ENCODE measurements at places on chromosomes 2 and 18. TPM values are rescaled to one million over a fixed set of nuclear protein-coding genes. Genes with fewer than 3 reads are reported as not detected.
A peak's percentile ranks its signal among the peaks of the same experiment; 100 is the strongest.

The ASB18 gene
- total RNA-seq = not detected

GRCh38 chr2:107801498-107801897 lies 25.2 kb upstream of the RGPD4 start:
- DNase-seq = no peak

DNA sequence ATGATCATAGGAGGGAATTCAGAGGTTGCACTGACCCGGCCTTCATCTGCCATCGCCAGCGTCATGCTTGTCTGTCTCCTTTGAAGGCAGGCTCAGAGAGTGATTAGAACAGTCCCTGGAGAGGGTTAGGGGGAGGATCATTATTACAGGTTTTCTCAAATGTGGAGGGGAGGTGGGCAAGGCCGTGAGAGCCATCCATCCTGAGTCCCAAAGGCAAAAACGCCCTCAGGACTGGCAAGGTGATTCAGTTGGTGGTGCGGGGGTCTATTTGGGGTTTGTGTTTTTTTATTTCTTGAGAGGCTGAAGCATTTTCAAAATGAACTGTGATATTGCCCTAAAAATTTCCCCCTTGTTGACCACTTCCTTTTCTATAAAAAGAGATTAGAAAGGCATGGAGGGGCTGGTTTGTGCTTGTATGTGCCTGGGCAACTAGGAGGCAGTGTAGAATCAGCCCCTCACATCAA lies 39.3 kb upstream of the GYPC start:
- DNase-seq = no peak

GRCh38 chr2:98486374-98486981 lies 41.8 kb downstream of the INPP4A start:
- DNase-seq = no peak

- no peak for DNase-seq
Measured at GRCh38 chr2:202114795-202115194, 41.7 kb downstream of the KIAA2012 start.

The TUBA4B gene
- total RNA-seq = not detected

DNA sequence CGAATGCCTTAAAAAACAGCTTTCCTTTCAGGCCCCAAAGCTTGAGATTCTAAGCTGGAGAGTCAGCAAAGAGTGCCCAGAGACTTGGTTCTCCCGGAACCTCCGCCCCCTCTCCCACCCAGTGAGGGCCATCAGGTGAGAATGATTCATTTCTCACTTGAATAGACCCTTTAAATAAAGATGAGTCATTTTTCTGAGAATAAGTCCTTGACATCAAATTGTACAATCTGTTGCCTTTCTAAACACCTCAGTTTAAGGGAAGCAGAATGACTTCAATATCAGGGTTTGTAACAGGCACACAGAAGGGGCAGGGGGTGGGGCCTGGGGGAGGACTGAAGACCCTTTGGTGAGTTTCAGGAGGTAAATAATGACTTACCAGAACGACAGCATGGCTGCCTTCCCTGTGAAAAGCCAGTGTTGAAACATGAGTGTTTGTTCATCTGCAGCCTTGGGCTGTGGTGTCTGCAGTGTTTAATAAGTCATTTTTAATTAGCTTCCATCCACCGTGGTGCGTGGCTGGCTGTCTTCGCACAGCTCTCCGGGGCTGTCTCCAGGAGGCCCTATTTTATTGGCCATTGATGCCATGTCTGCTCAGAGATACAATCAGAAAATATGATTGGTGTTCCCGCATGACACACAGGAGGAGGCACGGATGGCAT lies 134.9 kb upstream of the ZNF236 start:
- DNase-seq = no peak

- DNase-seq = no peak
Measured at GRCh38 chr2:51105811-51106210, 73.9 kb upstream of the NRXN1 start.

The FAM124B gene
- 0.15 TPM for total RNA-seq

DNA sequence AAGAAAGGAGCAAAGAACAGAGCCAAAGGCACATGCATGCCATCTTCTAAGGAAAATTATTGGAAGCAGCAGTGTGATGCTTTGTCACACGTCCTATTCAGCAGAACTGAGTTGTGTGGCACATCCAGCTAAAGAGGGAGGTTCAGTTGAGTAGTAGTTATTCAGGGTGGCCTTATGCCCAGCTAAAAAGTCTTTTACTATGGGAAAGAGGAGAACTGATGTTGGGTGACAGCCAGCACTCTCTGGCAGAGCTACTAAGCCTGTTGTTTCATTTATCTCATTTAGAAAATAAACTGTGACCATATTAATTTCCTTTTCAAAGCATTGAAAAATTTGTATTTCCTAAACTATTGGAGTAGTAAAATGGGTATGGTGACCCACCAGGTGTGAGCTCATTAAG lies 18.5 kb downstream of the ITGA6 start:
- no peak for DNase-seq

- no peak for DNase-seq
Measured at GRCh38 chr18:75305984-75306383, 95.4 kb downstream of the TSHZ1 start.

The ACADL gene
- total RNA-seq = 0.09 TPM

The UGT1A10 gene
- not detected for total RNA-seq

The C2orf49 gene
- total RNA-seq = 29.7 TPM

The TFCP2L1 gene
- total RNA-seq = 0.06 TPM

DNA sequence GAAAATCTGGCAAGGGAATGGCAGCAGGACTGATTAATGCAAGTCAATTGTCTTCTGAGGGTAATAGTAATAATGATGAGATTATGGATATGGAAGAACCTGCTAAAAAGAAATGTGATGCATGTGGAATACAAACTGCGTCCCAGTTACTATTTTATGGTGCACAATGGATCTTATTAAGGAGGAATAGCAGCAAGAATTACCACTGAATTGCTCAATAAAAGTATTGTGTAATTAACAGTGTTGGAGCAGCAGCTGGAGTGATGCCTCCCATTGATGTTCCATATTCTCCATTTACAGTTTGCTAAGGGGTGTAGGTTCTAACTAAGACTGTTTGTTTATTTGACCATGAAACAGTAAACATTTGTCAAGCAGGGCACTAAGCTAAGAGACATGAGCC lies 167.9 kb downstream of the HRH4 start:
- no peak for DNase-seq

The EVX2 gene
- total RNA-seq = not detected

DNA sequence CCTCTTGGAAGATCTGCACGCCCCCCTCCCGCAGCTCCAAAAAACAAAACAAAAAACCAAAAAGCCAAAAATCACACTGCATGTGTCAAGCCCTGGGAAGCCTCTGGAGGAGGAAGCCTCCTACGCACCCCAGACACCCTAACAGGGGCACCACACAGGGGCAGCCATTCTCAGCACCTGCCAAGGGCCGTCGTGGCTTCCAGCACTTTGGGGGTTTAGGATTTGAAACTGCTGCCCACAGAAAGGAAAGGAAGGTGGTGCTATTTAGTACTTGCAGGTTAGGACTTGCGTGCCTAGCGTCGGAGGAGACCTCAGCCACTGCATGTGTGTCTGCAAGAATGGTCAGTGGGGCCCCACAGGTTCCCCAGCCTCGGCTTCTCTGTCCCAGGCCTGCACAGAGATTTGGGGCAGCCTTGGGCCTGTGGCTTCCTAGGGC lies 419 bp upstream of the GPR55 start:
- DNase-seq = no peak

DNA sequence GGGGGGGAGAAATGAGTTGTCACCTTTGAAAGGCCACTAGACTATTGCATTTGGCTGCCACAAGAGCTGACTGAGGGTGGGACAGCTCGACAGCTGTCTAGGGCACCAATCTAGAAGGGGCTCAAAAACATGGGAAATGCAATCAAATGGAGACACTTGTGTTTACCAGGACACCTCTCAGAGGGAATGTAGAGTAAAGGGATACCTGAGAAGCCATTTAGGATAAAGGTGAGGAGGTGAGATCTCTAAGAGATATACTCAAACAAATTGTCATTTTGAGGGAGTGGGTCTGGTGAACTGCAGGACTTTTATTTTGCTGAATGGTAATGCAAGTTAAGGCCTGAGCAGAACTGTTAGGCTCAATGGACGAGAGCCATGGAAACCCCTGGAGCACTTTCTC lies 159.8 kb downstream of the DDX1 start:
- DNase-seq = no peak

DNA sequence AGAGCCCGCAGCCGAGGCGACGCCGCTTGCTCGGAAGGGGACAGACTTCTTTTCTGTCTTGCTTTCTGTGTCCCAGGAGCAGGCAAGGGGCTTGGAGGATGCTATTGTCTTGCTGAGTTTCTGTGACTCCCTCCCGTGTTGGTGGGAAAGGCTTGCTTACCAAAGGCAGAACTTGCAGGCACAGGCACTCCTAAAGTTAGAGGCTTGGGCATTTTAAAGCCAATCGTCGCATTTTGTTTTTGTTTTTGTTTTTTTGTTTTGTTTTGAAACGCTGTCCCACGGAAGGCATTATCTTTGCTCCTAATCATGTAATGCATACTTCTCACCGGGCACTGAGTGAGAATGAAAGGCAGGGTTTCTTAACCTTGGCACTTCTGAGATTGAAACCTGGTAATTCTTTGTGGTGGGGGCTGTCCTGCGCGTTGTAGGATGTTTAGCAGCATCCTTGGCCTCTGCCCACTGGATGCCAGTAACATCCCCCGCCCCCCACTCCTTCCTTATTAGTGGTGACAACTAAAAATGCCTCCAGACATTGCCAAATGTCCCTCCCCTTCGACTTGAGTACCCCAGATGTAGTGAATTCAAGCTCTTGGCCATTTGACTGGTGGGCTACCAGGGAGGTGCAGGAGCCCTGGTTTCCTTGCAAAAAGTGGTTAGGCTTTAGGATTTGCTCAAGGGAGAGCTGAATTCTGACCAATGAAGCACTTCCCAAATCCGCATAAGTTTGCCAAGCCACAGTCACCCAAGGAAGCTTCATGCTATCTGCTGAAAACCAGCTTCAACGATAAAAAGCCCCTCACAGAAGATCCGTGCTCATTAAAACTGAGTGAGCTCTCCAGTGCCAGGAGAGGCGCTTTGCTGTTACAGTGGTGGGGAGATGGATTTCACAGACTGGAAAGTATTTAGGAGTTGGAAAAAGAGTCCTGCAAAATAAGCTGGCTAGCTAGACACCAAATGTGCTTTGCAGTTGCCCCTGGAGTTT lies 1.2 kb downstream of the ANTXR1 start:
- DNase-seq = peak; percentile 25

DNA sequence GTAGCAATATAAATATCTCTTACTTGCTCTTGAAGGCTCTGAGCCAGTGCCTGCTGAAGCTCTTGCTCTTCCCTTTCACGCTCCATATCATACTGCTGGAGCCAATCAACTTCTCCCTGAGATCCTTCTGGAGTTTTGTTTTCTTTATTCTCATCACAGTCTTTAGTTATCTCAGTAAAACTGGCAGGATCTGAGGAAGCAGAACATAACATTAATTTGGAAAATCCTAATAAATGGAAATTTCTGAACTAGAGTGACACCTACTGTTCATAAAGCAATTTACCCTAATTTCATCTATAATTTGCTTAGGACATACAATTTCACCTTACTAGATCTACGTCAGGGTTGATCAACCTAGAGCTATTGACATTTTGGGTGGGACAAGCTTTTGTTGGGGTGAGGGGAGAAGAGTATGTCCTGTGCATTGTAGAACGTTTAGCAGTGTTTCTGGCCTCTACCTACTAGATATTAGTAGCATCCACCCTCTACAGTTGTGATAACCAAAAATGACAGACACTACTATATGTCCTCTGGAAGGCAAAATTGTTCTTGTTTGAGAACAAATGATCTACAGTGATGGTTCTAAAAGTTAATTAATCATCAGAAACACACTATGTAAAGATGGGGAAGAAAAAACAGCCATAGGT lies 47.2 kb downstream of the VIL1 start:
- DNase-seq = no peak

All from neural progenitor cell (in vitro differentiated cells).